Stimulated activated CD8-positive, alpha-beta memory T cell treated with anti-CD3 and anti-CD28 coated beads, Interleukin-4, amount 100 ng/mL, for 1 hour (primary cell): ENCODE measurements at places on chromosomes 2 and 18.

DNA sequence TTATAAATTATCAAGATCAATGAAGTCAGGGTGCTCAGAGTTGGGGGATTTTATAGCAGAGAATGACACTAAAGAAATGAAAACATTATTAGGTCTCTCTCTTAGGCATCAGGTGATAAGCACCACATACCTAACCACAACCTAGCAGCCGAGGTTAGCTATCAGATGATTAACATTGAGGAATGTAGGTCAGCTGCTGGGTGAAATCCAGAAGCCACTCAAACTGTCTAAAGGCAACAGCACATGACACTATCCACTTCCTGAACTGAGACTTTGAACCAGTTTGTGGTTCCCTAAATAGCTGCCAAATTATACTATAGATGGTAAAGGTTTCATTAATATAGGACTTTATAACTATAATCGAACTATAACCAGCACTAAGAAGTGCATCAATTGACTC is 4.7 kb downstream of the EPG5 start:
- DNase-seq, result no peak

- no peak for DNase-seq
Observed at GRCh38 chr2:37499113-37499512, 154.7 kb downstream of the QPCT start.

DNA sequence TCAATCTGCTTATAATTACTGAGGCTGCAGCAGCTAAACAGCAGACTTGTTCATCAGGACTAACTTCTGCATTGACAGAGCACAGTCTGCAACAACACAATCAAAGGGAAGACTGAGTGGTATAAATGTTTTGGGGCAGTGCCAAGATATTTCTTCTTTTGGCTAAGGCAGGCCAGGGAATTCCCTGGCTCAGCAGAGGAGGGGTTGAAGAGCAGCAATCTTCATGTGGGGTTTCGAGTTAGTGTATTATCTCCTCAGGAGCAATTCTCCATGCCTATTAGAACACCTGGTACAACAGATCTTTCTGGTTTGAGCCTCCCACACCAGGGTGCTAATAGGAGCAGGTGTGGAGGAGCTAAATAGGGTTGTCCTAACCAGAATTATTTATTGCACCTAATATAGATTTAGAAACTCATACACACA is 103.0 kb upstream of the STK17B start:
- DNase-seq, result no peak

DNA sequence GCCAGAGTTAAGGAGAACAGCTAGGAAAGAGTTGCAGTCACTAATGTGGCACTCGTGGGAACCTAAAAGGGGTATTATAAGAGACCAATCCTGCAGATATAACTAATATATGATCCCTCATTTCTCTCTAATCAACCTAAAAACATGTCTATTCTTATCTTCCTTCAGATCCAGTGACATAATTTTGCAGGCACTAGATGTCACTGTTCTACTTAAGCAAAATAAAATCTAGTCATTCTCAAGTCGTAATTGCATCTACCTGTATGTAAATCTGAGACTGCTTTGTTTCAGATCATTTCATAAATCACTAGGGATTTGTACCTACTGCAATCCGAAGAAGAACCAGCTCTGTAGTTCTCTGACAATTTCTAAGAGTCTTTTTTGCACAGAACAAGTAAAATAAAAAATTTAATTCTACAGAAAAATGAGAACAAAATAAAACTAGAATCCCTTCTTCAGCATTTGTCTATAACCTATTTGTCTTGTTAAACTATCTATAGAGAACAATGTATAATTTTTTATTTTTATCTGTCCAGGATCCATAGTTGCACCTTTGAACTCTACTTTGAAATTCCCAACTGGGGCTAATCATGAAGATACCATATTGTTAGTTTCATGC is 56.5 kb upstream of the ERBB4 start:
- no peak for DNase-seq

- no peak for DNase-seq
Observed at GRCh38 chr2:174080672-174081121, 115.5 kb upstream of the SP3 start.

GRCh38 chr2:174681099-174682006 is 82.9 kb downstream of the CHRNA1 start:
- no peak for DNase-seq

DNA sequence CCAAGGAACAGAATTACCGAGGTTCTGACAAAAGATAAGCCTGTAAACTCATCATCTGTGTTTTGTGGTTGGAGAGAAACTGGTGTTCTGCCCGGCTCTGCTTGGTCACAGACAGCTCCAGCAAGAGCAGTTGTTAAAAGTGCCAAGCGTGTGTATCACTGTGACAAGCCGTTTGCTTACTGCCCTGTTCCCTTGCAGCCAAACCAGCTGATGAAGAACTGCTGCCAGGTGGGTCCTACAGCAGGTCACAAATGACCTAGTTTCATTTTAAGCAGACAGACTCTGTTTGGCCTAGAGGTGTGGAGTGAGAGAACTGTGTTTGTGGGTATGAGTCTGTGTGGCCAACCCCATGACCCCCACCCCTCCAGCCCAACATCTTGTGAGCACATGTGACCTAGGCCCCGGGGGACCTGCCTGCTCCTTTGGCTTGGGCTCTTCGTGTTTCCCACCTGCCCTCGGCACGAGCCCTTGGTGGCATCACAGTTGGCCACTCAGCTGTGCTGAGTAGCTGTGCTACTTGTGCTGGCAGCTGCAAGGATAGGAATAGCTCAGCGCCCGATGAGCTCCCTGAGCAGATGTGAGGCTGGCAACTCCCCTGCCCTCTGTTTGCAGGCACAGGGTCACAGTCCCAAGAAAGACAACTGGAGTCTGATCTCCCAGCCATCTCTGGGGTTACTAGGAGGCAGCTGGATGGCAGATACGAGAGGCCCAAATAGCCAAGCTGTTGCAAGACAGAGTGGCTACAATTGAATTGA is 9.7 kb downstream of the OXER1 start:
- no peak for DNase-seq

DNA sequence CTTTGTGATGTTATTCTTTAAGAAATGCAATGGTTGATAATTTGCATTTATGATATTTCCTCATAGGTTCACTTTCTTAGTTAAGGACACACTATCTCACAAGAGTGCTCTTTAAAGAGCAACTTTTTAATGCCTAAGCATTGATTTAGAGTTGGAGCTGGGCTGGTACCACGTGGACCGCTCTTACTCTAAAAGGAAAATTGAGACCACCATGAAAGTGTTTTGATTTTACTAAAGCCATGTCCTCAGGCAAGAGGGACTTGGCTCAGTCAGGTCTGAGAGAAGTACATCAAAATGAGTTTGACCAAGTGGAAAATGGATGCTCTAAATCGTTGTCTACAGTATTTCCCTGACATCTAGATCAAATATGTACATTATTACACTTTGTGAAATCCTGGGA is 302.4 kb downstream of the LRRTM1 start:
- no peak for DNase-seq

- DNase-seq, result no peak
Observed at GRCh38 chr2:96769814-96770213, 9.1 kb downstream of the CNNM4 start.

GRCh38 chr2:234395891-234396420 is 100.9 kb downstream of the ARL4C start:
- DNase-seq, result no peak

DNA sequence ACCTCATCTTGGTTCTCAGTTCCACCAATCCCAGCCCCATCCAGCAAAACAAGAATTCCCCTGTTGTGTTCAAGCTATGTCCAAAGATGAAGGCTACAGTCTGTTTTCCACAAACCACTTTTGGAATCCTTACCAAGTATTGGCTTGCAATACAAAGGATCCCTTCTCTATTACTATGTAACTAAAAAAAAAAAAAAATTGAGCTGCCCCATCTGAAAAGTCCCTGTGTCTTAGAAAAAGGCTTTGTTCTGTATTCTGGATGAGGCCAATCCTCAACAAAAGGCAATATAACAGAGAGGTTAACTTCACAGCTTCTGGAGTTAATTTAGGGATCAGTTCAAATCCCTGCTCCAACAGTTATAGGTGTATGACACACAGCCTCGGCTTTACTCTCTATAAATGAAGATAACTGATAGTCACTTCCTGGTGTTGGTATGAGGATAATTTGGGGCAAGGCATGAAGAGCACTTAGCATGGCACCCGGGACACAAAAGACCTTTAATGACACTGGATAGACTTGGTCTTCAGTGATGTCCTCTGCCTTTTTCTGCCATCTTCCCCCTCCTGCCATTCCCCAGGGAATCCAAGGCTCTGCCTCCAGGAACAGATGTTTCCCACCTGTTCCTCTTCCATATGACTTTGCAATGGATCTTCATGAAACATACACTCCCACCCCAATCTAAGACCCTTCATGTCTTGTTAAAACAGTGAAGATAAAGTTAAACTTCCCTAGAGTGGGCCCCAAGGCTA is 61.2 kb upstream of the ATL2 start:
- no peak for DNase-seq

GRCh38 chr2:74648009-74648443 is at the start of gene M1AP:
Gene M1AP (minus strand): TSS chr2:74648330. CDS start chr2:74640275, 8,055 bp downstream.
- no peak for DNase-seq

DNA sequence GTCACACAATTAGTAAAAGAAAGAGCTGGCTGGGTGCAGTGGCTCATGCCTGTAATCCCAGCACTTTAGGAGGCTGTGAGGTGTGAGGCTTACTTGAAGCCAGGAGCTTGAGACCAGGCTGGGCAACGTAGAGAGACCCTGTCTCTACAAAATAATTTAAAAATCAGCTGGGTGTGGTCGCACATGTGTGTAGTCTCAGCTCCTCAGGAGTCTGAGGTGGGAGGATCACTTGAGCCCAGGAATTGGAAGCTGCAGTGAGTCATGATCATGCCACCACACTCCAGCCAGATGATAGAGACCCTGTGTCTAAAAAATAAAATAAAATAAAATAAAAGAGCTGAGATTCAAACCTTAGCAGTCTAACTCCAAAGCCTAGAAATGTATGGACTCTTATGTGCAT is 39.0 kb upstream of the NEDD4L start:
- DNase-seq, result no peak

GRCh38 chr2:200469708-200470211 is 40.1 kb downstream of the KCTD18 start:
- no peak for DNase-seq

DNA sequence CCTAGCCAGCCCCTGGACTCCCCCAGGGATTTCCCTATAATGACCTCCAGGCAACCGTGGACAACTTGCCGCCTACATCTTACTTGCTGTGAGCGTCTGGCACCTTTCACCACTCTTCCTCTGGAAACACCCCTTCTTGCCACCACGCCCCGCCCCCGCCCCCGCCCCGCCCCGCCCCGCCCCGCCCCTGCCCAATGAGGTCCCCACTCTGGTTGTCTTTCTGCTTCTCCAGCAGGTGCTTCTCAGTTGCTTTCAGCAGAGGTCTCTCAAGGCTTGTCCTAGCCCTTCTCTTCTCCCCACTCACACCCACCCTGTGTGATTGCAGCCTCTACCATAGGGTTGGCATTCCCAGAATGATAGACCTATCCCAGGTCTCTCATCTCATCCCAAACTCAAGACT is 214.5 kb downstream of the EN1 start:
- no peak for DNase-seq

DNA sequence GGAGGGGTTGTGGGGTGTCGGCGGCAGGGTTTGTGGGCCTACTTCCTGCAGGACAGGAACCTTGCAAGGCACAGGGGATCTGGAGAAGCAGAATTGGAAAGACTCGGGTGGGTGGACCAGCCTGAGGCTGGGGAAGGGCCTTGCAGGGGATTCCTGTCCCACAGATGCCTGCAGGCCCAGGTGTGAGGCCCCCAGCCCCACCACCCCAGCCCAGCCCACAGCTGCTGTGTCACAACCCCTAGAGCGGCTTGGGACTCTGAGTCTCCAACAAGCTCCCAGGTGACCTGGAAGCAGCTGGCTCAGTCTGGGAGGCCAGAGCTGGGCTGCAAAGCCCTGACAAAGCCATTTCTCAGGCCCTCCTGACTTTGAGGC is 93.1 kb downstream of the ZFP36L2 start:
- DNase-seq, result no peak

DNA sequence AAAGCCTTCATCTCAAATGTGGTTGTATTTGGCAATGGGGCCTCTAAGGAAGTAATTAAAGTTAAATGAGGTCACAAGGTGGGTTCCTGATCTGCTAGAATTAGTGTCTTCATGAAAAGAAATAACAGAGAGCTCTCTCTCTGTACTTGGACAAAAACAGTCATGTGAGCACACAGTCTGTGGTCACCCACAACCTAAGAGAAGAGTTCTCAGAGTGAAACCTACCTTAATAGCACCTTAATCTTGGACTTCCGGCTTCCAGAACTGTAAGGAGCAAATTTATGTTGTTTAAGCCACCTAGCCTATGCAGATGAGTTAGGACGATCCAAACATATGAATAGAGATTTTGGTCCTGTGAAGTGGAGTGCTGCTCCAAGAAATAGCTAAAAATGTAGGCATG is 758.9 kb downstream of the LRRTM4 start:
- DNase-seq, result no peak

DNA sequence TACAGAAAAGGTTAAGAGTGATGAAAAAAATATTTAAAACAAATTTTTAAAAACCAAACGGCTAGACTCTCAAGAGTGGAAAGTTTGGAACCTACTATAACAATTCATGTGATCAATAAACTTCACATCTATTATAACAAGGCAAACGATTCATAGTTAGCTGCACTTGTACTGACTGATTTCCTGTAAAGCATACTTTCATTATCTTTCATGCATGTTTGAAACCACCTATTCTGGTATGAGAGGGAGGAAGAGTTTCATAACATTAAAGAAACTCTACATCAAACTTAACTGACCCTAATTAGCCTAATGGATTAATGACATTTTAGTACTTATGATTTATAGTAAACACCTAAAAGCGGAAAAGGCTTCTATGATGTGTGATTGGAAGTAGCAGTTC is 43.7 kb upstream of the VWC2L start:
- DNase-seq, result no peak

GRCh38 chr18:6878556-6879297 is 149.2 kb downstream of the ARHGAP28 start:
- DNase-seq, result no peak

- no peak for DNase-seq
Observed at GRCh38 chr2:10339647-10340592, 37.2 kb downstream of the HPCAL1 start.

DNA sequence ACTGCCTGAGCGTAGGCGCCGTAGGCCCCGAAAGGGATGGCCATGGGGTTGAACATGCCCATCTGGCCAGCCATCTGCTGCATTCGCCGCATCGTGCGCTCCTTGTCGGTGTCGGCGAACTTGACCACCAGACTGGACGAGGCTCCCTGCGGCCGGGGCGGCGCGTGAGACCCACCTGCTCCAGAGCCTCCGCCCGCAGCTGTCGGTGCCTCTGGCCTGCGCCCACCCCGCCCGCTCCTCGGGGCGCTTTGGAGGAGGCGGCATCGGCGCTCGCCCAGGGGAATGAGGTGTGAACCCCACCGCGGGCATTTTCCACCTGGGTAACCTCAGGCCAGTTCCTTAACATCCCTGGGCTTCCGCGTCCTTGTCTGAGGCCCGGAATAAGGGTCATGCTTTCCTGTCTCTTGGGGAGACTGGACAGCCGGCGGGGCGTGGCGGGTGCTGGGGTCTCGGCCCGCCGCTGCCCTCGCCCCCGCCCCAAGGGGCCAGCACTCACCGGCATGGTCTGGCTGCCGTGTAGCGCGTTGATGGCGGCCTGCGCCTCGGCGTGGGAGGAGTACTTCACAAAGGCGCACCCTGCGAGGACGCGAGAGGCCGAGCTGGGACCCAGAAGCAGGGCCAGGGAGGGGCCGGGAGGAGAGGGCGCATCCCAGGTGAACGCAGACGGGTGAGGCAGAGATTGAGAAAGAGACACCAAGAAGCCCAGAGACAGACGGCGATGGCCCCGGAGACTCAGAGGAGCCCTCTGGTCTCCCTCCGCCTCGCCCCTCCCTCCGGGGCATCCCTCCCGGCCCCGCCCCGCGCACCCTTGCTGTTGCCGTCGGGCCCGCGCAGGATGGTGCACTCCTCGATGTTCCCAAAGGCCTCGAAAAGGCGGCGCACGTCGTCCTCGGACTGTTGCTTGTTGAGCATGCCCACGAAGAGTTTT is 291.0 kb downstream of the CELF4 start:
- no peak for DNase-seq
